Activated CD4-positive, alpha-beta T cell treated with anti-CD3 and anti-CD28 coated beads, Interleukin-2, amount 50 U/mL, for 1 hour (primary cell): ENCODE measurements at places on chromosomes 6 and 20.

DNA sequence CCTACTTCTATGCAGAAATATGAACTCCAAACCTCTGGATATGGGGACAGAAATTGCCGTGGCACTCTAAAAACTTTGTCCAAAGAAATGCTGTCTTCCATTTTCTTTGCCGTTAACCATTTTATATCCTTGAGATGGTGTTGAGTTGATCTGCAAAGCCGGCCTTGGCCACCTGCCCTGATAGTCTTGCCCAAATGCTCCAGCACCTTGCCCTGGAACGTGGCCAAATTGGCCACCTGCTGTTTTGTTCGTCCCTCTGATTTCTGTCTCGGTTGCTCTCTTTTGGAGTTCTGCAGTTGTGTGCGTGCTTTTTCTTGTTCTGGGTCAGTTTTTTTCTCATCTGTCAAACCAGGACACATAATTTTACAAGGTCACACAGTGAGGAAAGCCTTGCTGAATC is 239.7 kb upstream of the GMDS start:
- DNase-seq, result no peak

DNA sequence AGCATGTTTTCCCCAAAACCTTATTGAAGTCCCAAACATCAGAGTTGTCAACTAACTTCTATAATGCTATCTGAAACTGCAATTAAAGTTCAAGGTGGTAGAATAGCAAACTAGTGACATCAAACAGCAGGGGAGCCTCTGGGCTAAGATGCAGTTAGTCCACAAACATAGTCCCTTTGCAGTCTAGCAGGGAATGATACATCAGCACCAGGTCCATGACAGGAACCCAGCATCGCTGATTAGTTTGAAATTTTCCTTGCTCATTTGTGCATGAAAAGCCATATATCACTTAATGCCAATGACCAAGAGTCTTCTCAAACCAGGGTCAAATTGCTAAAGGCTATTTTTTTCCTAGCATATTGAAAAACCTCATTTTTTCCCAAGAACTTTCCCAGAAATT is 145.3 kb downstream of the HIVEP2 start:
- no peak for DNase-seq

DNA sequence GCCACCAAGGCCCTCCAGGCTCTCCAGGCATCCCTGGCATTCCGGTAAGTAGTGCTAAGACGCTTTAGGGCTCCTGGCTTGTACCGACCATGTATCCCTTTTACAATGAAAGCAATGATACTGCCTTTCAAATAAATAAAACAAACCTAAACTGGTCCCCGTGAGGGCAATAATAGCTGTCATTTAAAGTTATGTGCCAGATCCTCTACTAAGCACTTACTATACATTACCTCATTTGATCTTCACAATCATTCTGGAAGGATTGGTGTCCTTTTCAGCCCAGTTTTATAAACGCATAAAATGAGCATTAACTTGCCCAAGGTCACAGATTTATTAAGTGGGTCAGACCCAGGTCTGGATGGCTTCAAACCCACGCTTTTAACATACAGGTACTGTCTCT is 114.7 kb downstream of the COL9A1 start:
- DNase-seq, result no peak

DNA sequence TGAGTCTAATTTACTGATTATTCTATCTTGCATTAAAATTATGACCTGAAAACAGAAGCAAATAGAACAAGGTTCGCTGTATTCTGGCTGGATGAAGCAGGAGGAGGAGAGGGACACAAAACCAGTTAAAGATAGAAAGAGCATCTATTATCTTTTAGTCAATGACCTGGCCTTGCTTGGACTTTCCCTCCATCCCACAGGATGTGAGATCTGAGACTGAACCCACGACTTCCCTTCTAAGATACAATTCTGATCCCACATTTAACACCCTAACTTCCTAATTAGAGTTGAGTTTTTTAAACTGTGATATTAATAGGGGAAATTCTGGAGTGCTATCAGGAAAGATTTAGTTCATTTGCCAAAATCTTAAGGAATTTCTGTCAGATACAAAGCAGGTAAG is 3.1 kb upstream of the HLA-DQA2 start:
- no peak for DNase-seq

DNA sequence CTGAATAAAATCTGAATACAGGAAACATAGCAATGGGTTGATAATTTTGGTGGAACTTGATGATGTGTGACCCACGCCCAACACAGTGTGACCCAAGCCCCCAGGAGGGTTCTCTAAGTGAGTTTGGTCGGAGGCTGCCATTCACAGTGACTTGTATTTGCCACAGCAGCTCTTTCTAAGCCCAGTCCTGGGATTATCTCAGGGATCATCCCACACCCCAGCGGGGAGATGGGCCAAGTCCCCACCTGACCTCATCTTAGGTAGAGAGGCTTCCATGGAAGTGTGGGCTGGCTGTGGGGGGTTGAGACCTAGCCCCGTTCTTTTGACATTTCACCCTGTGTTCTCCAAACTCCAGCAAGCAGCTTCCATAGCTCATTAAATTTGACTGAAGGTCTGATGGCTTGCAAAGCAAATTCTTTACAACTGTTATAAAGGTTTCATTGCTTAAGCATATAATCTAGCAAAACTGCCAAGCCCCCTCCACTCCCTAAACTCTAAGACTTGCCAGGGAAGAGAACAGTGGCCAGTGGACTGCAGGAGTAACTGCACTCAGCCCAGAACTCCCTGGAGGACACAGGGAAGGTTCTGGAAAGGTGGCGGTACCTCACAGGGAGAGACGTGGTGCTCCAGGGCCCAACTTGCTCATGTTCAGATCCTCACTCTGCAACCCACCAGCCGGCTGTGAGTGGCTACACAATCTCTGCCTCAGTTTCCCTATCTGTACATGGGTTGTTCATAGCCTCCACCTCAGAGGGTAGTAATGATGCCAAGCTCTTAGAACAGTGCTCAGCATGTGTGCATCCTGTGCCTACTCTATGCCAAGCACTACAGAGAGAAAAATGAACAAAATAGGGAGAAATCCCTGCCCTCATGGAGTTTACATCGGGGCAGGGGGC is 1.0 kb upstream of the PCK1 start:
- DNase-seq, result no peak

GRCh38 chr20:25252230-25252651 is 4.4 kb downstream of the PYGB start:
- no peak for DNase-seq

DNA sequence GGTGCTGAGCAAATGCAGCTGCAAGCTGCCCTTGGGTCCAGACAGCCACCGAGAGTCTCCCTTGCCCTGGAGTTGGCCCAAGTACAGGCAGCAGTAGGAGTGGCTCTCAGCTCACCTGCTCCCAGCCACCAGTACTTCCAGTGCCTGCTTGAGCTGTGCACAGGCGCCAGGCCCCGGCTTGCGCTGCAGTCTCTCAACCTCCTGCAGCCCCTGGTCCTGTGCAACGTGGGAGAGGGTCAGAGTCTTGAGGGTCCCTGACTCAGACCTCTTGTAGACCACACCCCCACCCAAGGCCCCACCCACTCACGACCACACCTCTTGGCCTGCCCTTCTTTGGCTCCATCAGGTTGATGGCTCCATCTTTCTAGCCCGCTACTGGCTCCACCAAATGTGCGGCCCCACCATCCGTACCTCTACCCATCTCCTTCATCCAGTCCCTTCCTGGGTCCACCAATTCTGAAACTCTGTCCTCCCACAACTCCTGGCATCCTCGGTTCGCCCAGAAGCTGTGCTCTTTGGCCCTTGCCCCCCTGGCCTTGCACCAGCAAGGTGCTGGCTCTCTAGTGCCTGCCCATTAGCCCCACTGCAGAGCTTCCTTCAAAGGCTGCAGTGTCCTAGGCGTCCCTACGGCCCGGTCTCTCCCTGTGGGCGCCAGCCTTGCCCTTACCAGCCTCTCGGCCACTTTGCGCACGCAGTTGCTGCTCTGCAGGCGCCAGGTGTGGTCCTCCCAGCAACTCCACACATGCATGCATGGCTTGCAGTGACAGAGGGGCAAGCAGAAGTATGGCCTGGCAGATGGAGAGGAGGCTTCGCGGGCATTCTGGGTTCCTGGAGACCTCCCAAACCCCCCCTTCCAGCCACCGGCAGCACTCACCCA is 16.5 kb upstream of the SPAG4 start:
- DNase-seq, result no peak

DNA sequence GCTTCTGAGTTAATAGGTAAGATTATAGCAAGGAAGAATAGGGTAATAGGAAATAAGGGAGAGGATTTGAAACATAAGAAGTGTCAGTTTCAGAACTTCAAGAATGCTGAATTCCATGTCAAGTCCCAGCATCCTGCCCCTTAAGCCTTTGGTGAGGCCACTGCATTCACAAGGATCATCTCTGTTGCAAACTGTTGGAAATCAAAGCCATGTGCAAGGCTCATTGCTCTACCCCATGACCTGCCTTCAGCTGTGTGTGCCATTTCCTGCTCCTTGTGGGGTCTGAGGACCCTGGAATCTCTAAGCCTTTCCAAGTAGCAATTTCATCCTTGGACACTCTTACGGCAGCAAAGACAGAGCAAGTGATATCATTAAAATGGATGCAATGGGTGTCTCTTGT is 203.0 kb downstream of the CDC5L start:
- DNase-seq, result no peak

GRCh38 chr6:6685249-6686040 is 96.9 kb downstream of the LY86 start:
- no peak for DNase-seq

DNA sequence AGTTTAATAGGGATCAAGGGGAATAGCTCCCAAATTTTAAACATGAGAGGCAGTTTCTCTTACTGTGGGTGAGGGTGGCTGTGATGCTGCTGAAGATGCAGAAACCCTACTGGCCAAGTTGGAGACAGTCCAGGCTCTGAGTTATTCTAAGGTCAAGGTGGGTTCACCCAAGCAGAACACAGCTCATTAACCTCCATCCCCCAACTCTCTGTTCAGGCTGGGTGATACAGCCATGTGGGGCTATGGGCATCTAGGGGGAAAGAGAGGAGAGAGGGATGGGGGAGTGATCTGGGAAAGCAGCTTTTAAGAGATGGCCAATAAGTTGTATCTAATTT is 18.9 kb upstream of the TRAM2 start:
- DNase-seq, result no peak

- no peak for DNase-seq
Measured at GRCh38 chr20:41412324-41413120, 45.9 kb upstream of the EMILIN3 start.

- DNase-seq, result no peak
Measured at GRCh38 chr6:169391473-169392071, 137.9 kb upstream of the THBS2 start.

DNA sequence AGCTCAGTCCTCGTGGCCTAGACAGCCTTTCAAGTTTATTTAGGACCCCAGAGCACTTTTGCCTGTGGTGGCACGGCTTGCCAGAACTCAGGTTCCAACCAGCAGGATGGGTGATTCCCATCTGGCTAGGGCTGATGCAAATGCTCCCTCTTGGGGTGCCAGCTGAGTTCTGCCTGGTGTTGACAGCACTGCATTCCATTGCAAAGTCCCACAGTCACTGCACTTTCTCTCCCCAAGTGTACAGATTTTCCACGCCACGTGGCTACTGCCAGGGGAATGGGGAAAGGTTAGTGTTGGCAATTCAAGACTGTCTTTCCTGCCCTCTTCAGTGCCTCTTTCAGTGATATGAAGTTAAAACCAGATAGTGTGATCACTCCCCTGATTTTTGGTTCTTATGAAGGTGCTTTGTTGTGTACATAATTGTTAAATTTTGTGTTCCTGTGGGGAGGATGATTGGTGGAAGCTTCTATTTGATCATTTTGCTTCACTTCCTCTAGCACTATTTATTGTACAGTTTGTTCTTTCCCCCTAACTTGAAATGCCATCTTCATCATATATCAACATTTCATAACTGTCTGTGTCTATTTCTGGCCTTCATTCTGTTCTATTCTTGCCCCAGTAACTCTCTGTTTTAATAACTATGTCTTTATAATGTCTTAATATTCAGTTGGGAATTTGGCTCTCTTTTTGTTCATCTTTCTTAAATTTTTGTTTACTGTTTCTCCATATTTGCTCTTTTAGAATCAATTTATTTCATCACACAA is 86.2 kb downstream of the CFAP61 start:
- DNase-seq, result no peak

DNA sequence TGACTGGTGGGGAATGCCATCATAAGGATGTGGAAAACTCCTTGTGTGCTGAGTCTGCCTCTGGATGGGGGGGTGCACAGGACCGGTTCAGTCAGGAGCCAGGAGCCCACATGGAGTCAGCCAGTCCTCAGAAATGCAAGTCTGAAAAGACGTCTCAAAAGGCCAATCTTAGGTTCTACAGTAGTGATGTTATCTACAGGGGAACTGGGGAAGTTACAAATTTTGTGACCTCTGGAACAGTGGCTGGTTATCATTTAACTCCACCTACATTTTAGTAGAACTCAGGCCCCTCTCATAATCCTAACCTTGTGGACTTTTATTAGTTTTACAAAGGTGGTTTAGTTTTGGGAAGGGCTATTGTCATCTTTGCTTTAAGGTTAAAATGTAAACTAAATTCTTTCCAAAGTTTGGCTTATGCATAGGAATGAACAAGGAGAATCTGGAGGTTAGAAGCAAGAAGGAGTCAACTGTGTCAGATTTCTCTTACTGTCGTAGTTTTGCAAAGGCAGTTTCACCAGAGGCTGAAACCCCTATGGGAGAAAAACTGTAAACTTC is 13.7 kb upstream of the TBC1D22B start:
- DNase-seq, result no peak

DNA sequence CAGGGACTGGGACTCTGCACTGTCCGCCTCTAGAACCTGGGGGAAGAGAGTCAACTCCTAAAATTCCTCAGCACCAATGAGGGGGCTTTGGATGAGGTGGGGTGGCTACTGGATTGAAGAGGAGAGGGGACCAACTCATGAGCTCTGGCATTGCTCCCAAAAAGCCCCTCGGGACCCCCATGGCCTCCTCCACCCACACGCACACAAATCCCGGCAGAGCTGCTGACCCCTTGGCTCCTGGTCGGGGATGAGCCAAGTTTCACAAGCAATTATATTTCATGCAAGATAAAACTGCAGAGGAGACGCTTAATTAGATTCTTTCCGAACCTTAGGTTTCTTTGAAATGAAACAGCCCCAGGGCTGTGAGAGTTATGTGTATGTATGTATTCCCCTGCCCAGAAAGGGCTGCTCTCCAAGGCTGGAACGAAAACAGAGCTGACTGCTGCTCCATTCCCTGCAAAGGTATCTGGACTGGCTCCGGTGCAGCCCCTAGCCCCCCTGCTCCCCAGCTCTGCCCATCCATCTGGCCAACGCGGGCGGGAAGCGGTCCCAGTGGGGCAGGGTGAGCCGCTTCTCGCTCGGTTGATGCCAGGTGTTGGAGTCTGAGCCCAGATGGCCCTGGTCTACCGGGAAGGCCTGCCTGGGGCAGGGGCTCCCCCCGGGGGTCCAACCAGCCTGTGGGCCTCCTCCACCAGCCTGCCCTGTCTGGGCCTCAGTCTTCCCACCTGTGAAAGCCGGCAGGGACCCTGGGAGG is 46.8 kb upstream of the STX16 start:
- no peak for DNase-seq
